Uterine smooth muscle cell (primary cell): ENCODE measurements at places on chromosomes 13 and 19. TPM values are rescaled to one million over a fixed set of nuclear protein-coding genes. Genes with fewer than 3 reads are reported as not detected.

Gene TTC9B
- total RNA-seq, result not detected in 2 replicates

Gene TICAM1
- total RNA-seq, result 2.8 and 3.5 TPM in 2 replicates

Gene CYP2F1
- not detected in 2 replicates for total RNA-seq

Gene FLT1
- 3.1 and 6.2 TPM in 2 replicates for total RNA-seq

Gene FOSB
- 0.44 and 0.62 TPM in 2 replicates for total RNA-seq

Gene ZNF20
- 5.2 and 7.4 TPM in 2 replicates for total RNA-seq

Gene ZNF93
- 4.9 and 9.3 TPM in 2 replicates for total RNA-seq

Gene GET3
- 116 and 130 TPM in 2 replicates for total RNA-seq

Gene DNMT1
- total RNA-seq, result 38.0 and 90.2 TPM in 2 replicates

Gene ZNF729
- under 0.01 TPM in 1 of 2 replicates, not detected in the other for total RNA-seq

Gene GRIK5
- total RNA-seq, result 0.44 and 0.87 TPM in 2 replicates

Gene FOXA3
- not detected in 2 replicates for total RNA-seq

Gene BEST2
- total RNA-seq, result 0.25 TPM in 1 of 2 replicates, not detected in the other

Gene TMC4
- total RNA-seq, result 0.87 TPM in 1 of 2 replicates, not detected in the other

Gene FUZ
- total RNA-seq, result 19.0 and 25.4 TPM in 2 replicates

Gene PGLYRP2
- total RNA-seq, result not detected in 2 replicates

Gene FGF9
- 0.11 and 0.12 TPM in 2 replicates for total RNA-seq

Gene ZNF66
- 1.7 and 4.0 TPM in 2 replicates for total RNA-seq

Gene PSG7
- not detected in 2 replicates for total RNA-seq

Gene LILRB1
- total RNA-seq, result not detected in 2 replicates

Gene C19orf67
- not detected in 2 replicates for total RNA-seq

Gene ZNF726
- 2.9 and 5.5 TPM in 2 replicates for total RNA-seq

Gene LILRA1
- not detected in 2 replicates for total RNA-seq

Gene NLRP4
- not detected in 2 replicates for total RNA-seq

Gene SUGP1
- 22.2 and 25.5 TPM in 2 replicates for total RNA-seq

Gene BCAM
- 6.6 and 14.1 TPM in 2 replicates for total RNA-seq

Gene ZNF324
- total RNA-seq, result 15.9 and 17.0 TPM in 2 replicates

Gene SLC8A2
- total RNA-seq, result under 0.01 TPM in 1 of 2 replicates, not detected in the other

Gene C5AR2
- total RNA-seq, result under 0.01 TPM in 1 of 2 replicates, not detected in the other

Gene CEACAM4
- not detected in 2 replicates for total RNA-seq

Gene C13orf46
- total RNA-seq, result 0.25 and 0.33 TPM in 2 replicates

Gene ARMC6
- total RNA-seq, result 41.9 and 63.4 TPM in 2 replicates

Gene ENOX1
- total RNA-seq, result 4.2 and 7.4 TPM in 2 replicates

Gene CPB2
- total RNA-seq, result not detected in 2 replicates

Gene DPF1
- total RNA-seq, result 0.50 and 2.8 TPM in 2 replicates

Gene SCAF1
- 17.3 and 18.1 TPM in 2 replicates for total RNA-seq

Gene LGALS4
- not detected in 2 replicates for total RNA-seq

Gene MAMSTR
- 1.1 and 1.2 TPM in 2 replicates for total RNA-seq

Gene PLVAP
- total RNA-seq, result 0.22 and 0.50 TPM in 2 replicates

Gene SLAIN1
- total RNA-seq, result 1.1 and 1.4 TPM in 2 replicates

Gene ZNF547
- total RNA-seq, result 3.2 and 4.1 TPM in 2 replicates

Gene CBARP
- 3.8 and 4.6 TPM in 2 replicates for total RNA-seq

Gene GARIN5A
- total RNA-seq, result 0.37 TPM in 1 of 2 replicates, not detected in the other

Gene SYCN
- not detected in 2 replicates for total RNA-seq

Gene SLC15A1
- not detected in 2 replicates for total RNA-seq

Gene ANKLE1
- 0.44 and 1.00 TPM in 2 replicates for total RNA-seq

Gene YIPF2
- 98.9 and 144 TPM in 2 replicates for total RNA-seq
